Activated naive CD4-positive, alpha-beta T cell treated with anti-CD3 and anti-CD28 coated beads, Interleukin-2, amount 50 U/mL, for 16 hours (primary cell): ENCODE measurements at places on chromosomes 1 and 21.

DNA sequence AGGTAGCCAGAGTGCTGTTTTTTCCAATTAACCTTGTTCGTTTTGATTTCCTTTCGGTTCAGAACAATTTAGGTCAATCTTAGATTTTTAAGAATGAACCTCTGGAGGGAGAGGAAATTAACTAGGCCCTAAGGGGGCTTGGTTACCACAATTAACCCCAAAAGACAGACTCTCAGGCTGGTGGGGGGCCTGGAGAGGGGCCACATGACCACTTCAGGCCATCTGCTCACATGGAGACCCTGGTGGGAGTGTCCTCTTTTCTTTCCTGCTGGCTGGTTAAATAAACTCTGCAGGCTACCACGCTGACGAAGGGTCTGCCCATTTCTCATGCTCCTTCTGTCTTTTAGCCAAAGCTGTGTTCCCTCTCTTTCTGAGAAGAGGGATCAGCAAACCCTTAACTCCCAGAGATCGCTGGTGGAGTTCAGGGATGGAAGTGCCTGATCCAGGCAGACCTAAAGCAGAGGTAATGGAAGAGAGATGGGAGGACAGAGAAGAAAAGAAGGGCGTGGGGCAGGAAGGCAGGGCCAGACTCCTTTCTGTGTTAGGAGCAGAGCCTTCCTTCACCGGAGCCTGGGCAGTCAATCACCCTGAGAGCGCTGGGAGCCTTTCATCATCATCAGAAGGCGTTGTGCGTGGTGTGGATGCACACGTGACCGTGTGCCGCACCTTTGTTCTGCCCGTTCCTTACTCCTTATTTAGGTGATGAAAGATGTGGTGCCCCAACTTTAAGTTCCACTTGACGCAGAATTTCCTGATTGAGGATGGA is 58.5 kb downstream of the KIF26B start:
- DNase-seq: no peak

DNA sequence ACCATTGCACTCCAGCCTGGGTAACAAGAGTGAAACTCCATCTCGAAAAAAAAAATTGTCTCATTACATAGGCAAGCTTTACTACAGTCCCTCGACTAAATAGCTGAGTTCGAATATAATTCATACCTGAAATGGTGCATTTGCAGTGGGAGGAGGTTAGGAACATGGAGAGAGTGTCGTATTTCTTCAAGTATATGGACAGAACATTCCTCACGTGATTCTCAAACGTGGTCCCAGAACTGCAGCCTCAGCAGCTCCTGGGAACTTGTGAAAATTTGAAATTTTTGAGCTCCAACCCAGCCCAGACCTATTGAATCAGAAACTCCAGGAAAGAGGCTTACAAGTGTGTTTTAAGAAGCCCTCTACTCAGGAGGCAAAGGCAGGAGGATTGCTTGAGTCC is 7.2 kb downstream of the CDA start:
- no peak for DNase-seq

GRCh38 chr21:45876381-45877170 is 105.0 kb upstream of the COL6A1 start:
- DNase-seq: peak; percentile 5

DNA sequence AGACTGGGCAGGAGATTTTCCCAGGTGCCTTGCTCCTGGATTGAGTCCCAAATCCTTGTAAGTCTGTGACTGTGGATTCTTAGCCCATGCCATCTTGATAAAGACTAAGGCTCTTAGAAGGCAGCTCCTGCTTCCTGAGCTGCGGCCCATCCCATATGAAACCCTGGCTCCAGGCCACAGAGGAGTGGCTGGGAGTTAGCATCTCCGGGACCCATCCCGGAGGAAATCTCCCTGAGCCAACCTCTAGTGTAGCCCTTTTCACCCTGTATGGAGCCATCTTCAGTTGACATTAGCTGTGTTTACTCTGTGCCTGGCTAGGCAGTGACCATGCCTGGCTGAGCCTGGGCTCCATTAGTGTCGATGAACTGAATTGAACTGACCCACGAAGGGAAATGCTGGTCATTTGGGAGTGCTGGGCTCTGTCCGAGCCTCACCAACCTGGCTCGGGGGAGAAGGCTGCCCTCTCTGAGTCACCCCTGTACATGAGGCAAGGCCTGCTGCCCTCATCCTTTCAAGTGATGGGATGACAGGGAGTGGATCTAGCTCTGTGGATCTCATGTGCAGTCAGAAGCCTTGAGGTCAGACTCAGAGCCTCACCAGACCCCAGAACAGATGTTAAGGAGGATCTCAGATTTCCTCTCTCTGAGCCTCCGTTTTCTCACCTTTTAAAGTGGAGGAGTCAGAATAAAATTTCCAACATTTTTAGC is 37.5 kb downstream of the LGR6 start:
- no peak for DNase-seq

DNA sequence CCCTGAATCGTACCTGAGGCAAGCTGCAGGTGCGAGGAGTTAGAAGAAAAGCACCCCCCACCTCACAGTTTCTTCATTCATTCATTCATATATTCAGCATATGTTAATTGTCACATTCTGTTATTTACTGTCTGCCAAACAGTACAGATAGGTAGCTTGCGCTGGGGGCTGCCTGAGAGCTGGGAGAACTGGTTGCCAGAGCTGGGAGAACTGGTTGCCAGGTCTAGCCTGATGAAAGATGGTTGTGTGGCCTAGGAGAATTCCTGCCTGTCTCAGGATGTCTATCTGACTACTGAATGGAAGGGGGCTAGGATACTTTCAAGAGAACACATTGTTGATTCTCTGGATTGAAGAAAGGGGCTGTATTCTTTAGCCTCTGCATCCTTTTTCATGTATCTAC is 225.9 kb upstream of the POU3F1 start:
- no peak for DNase-seq

- DNase-seq: no peak
Observed at GRCh38 chr1:151860504-151861187, 7.1 kb upstream of the THEM5 start.

DNA sequence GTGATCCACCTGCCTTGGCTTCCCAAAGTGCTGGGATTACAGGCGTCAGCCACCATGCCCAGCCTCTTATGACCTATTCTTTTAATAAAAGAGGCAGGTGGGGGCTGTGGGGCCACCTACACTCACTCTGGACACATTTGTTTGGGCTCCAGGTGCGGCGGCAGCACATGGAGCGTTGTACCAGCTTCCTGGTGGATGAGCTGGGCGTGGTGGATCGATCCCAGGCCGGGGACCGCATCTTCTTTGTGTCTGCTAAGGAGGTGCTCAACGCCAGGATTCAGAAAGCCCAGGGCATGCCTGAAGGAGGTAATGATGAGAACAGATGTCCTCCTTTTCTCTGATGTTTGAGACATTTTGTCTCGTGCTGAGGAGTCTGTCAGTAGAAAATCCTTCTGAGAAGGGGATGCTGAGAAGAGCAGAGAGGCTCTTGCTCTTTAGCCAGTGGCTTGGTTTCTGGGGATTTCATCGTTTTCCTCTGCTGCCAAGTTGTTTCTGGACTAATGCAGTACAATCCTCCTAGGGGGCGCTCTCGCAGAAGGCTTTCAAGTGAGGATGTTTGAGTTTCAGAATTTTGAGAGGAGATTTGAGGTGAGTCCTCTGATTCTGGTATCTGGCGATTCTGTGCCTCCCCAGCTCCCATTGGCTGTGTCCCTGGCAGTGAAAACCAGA is 17.9 kb upstream of the MIIP start:
- peak; percentile 41 for DNase-seq

DNA sequence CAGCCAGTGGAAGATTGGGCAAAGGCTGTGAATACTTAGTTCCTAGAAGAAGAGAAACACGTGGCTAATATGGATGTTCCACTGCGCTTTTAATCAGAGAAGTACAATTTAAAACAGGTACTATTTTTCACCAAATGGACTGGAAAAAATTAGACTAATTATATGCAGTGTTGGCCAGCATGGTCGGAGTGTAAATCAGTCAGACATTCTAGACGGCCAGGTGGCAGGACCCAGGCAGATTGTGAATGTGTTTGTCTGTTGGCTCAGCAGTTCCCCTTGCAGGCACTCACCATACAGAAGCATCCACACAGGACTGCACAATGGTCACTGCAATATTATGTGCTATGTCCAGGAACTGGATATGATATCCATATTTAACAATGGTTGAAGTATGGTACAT is 23.9 kb upstream of the SLC25A34 start:
- DNase-seq: no peak

- no peak for DNase-seq
Observed at GRCh38 chr1:65423884-65424572, 3.6 kb downstream of the LEPR start.

DNA sequence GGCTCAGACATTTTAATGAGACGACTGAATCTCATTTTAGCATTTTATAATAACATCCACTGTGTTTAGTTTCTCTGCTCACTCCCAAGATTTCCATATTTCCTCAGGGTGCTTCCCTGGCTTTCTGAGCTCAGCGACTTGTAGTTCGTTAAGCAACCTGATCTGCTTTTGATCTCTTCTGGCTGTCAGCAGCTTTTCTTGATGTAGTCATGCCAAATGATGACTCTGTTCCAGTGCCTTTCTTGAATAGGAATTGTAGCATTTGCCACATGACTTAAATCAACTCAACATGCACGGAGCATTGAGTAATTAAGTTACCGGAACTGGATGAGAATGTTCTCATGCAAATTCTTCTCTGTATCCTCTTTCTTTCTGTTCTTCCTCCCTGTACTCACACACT is 246.1 kb downstream of the FMN2 start:
- no peak for DNase-seq

DNA sequence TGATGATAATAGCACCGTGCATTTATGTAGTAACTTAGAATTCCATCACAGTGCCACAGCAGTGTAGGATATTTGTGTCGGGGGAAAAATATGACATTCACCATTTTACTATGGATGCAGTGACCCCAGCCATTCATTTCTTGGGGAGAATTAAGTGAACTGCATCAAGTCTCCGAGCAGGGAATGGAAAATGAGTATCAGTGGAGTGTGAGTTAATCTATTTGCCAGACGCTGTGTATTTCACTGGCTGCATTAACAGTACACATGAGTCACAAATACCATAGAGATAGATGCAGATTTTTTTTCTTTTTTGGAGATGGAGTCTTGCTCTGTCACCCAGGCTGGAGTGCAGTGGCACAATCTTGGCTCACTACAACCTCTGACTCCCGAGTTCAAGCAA is 33.8 kb upstream of the SLC45A1 start:
- DNase-seq: no peak

- DNase-seq: no peak
Observed at GRCh38 chr1:215728169-215728568, 161.1 kb downstream of the KCTD3 start.

DNA sequence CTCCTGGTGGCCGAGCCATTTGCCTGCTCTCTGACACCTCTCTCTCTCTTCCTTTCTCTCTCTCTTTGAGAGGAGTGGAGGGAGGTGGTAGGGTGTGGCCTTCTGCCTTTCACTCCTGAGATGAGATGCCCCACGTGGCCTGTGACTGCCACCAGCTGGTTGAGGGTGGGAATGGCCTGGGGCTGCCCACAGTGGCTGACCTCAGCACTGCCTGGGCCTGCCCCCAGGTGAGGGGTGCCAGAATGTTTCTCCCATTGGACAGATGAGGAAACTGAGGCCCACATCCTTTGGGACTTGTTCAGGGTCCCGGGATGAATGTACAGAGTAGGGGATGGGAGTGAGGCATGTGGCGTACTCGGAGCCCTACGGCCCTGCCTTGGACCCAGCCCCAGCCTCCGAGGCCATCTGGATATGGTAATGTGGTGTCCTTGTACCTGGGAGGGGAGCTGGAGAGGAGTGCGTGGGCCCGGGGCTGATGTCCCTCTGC is 12.7 kb upstream of the C1orf167 start:
- peak; percentile 47 for DNase-seq

GRCh38 chr1:94550800-94551241 is 9.3 kb upstream of the F3 start:
- DNase-seq: no peak

GRCh38 chr1:156502894-156503697 is 2.5 kb upstream of the MEF2D start:
- DNase-seq: no peak
